ENCODE measurements at places on chromosomes 2 and 18. TPM values are rescaled to one million over a fixed set of nuclear protein-coding genes. Genes with fewer than 3 reads are reported as not detected.

The COL3A1 gene
- not detected for polyA plus RNA-seq

The ANKRD62 gene
- not detected for polyA plus RNA-seq

The SERPINB12 gene
- not detected for polyA plus RNA-seq

The ZNF2 gene
- not detected for polyA plus RNA-seq

Measured in immature natural killer cell (primary cell).